Myocyte (in vitro differentiated cells): ENCODE measurements at places on chromosomes 2 and 18.

- DNase-seq, result no peak
Measured at GRCh38 chr2:130358420-130359350, 2.8 kb downstream of the PTPN18 start.

- no peak for DNase-seq
Measured at GRCh38 chr2:195697681-195698220, 40.7 kb downstream of the SLC39A10 start.

DNA sequence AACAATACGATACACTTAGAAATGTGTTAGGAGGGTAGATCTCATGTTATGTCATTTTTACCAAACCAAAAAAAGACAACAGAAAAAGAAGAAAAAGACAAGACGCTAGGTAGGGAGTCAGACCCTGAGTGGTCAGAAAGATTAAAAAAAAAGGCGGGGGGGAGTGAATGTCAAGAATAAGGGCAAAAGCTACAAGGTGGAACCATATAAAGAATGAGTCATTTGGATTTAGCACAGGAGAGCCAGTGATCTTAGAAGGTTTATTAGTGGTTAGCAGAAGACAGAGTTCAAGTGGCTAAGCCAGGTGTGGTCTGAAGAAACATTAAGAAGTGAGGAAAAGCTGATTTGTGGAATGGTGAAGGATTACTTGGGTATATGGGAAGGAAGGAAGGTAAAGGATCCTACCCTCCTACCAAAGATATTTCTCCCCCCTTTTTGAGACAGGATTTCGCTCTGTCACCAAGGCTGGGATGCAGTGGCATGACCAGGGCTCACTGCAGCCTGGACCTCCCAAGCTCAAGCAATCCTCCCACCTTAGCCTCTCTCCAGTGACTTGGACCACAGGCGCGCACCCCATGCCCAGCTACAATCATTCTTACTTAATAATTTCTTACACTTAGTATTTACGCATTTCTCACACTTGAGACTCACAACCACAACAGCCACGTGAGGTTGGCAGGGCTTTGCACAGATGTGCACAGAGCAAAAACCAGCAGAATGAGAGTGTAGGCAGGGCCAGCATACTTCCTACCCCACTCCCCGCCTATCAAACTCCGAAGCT lies 2.6 kb downstream of the DSC2 start:
- DNase-seq, result no peak

GRCh38 chr2:84057917-84058560 lies 401.0 kb downstream of the SUCLG1 start:
- no peak for DNase-seq

DNA sequence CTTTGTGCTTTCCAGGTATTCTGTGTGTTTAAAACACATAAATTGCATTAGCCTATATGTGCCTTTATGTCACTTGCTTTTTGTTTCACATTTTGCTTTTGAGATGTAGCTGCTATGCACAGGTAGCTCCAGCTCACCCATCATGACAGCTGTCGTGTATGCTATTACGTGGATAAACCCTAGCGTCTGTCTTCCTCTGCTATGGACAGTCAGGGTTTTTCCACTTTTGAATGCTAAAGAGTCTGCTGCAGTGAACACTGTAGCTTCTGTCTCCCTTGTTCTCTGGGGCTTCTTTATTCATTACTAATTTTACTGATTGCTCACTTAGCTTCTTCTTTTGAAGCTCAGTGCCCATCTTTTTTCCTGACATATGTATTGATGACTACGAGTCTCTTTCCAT lies 24.7 kb upstream of the MBP start:
- DNase-seq, result no peak

- no peak for DNase-seq
Measured at GRCh38 chr2:37282746-37283145, 41.9 kb downstream of the PRKD3 start.

DNA sequence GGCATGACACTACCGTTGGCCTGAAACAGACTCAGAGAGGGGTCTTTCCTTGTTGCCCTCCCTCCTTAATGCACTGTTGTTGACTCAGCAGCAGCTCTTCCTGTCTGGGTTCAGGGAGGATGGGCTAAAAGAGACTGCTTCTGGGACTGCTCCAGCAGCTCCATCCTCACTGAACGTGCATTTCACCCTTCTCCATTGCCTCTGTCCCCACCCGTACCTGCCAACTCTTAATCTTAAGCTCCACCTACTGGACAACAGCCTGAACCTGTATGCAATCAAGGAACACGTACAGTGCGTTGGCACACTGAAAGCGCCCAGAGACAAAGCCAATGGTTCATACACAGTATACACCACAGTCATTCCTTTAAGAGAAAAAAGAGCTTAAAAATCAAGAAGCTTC lies 230.8 kb upstream of the RAB6C start:
- no peak for DNase-seq

GRCh38 chr2:7272210-7272609 lies 355.0 kb downstream of the RNF144A start:
- DNase-seq, result no peak

DNA sequence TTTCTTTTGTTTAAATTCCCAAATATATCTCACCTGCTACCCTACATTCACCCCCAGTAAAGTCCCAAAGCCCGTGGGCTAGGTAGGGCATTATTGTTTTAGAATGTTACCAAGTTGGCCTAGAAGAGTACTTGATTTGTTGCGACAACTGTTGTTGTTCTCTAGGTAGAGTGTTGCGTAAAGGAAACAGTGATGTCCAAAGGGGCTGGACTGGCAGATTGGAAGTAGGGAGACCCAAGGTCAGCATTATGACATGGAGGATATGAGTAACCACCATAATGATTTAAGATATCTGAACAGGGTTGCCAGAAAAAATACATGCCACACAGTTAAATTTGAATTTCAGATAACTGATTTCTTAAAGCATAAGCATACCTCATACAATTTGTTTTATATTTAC lies 39.2 kb downstream of the SCN1A start:
- DNase-seq, result no peak

GRCh38 chr2:64846177-64846576 lies 143.0 kb upstream of the SLC1A4 start:
- DNase-seq, result no peak

DNA sequence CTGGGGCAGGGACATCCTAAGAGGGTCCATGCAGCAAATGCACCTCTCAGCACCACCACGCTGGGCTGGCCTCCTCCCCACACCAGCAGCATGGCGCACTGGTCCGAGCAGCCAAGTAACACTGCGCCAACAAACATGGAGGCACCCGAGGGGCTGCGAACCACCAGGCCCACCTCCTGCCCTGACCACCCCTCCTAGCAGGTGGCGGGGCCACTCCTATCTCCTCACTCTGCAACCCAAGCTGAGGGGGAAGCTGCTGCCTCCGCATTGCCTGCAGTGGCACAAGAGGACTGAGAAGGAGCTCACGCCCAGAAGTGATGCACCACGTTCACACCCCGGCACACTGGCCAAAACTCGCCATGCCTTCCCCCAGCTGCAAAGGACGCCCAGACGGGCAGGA lies 94.4 kb downstream of the EIPR1 start:
- no peak for DNase-seq

GRCh38 chr2:212147921-212148513 lies 390.6 kb downstream of the ERBB4 start:
- DNase-seq, result peak; percentile 49

DNA sequence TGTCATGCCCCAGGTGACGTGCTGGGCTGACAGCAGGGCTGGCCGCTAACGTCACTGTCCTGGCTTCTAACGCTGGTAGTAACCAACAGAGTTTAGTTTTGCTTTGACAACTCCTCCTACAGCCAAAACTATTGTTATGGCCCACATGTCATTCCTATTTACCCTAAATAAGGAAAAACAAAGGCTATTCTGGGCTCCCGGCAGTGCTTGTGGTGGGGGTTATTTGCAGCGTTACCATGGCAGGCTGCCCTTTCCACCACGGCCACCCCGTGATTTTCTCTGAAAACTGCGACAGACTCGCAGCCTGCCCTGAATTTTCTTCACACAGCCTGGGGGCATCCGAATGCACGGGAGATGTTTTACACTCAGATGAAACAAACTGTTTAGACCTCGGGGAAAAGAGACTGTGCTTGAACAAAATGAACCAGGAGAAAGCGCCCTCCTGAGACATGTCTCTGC lies 115.2 kb downstream of the FAM210A start:
- DNase-seq, result peak; percentile 38

DNA sequence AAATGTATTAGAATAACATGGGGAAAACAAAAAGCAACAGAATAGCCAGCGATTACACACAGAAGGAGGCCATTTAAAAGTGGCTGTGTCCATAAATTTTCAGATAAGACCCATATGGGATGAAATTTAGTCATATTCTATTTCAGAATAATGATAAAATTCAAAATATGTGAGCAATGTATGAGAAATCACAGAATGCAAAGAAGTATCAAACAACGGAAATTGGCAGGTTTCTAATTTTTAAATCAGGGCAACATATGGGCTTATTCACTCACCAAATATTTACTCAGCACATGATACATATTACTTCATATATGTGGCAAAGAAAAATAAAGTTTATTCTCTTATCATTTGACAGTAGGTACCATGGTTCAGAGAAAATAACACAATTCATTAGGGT lies 208.5 kb downstream of the GRB14 start:
- DNase-seq, result no peak

DNA sequence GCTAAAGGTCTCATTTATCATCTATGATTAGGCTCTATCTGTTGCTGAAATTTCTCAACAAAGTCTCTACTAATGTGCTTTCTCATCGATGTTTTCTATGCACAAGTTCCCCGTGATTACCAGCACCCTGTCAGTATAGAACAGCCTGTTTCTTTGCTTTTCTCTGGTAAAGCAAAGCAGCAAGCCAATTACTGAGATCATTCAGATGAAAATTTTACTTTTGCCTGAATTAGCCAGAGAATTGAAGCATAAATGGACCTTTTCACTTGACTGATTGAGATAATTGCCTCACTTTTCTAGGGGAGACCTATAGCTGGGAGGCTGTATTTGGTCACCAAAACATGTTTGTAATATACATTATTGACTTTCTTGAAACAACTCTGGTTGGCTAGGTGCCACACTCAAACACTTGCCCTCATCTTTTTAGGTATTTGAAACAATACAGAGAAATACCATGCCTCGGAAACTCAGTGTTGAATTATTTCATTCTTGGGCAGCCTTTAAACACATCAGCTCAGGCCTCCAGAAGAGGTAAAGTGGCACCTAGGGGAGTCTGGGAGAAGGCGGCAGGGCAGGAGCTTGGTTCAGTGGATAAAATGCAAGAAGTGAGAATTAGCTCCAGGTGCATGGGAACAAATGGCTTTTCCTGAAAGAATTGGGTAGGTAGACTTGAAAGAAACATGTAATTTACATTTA lies 96.2 kb downstream of the GALNT3 start:
- no peak for DNase-seq
